Spinal cord (tissue), 10 donors: ENCODE measurements at places on chromosomes 11 and 22. TPM values are rescaled to one million over a fixed set of nuclear protein-coding genes. Genes with fewer than 3 reads are reported as not detected.

Gene MMP7
- 0.20 TPM for total RNA-seq

Gene ADORA2A
- 18.8 TPM for total RNA-seq

Gene CFAP300
- 6.5 TPM for total RNA-seq

Gene CCND1
- total RNA-seq: 226 TPM

Gene LRRN4CL
- total RNA-seq: 15.0 TPM

Gene ART1
- not detected for total RNA-seq

Gene SLC29A2
- 1.6 TPM for total RNA-seq

Gene ADM2
- total RNA-seq: 0.10 TPM

Gene C11orf21
- total RNA-seq: 0.44 TPM

Gene PDE2A
- 16.6 TPM for total RNA-seq
